ENCODE measurements at places on chromosomes 11 and 22.

DNA sequence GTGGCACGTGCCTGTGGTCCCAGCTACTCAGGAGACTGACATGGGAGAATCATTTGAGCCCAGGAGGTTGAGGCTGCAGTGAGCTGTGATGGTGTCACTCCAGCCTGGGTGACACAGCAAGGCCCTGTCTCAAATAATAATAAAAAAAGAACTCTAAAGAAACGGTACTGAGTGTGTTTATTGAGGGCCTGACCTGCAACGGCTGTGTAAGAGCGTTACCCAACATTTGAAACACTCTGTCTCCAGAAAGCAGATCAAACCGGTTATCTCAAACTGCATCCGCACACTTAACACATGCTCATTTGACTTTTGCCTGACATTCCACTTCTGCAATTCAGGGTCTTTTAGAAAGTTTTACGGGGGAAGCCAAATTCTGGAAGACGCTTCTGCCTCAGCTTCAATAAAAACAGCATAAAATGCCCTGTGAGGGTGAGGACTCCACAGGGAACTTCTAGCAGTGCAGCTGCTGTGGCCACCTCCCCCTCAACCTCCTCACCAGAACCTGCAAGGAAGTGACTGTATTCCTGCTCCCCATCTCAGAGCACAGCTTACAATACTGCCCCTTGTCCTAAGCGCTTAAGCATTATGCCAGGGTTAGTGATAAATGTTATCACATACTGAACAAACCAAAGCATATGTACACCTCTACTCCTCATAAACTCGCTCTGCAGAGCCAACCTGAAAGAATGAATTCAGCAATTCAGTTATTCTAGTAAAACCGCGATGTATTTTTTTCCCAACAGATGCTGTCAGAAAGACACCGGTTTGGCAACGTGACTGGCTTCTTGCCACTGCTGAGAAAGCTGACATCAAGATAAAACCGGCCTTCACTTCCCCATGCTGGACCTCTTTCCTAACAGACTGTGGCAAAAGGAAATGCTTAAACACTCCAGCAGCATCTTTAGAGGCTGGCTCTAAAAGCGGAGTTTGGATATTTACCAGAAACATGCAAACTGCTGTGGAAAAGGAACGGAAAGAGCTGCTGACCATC lies 52.2 kb downstream of the PRDM10 start:
- no peak for DNase-seq

DNA sequence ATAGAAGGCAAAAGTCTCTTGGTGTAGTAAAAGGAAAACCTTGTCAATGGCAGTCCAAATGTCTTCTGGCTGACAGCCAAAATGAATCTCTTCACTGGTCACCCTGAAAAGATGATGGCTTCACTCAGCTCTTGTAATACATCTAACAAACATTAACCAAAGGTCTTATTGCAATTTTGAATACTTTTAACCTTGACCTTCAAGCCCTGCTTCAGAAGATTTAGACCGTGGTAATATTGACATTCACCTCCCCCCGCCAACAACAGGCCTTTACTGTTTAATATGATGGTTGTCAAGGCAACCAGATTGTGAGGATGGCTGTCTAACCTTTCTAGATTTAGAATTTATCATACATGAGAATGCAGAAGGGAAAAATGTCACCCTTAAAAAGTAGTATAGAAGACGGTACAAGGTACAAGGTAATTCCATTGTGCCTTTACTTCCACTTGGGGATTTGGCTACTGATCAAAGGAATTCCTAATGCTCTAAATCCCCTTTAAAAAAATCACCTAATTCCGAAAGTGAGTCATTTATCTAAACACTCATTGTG lies 342.3 kb downstream of the LARGE1 start:
- DNase-seq: no peak

DNA sequence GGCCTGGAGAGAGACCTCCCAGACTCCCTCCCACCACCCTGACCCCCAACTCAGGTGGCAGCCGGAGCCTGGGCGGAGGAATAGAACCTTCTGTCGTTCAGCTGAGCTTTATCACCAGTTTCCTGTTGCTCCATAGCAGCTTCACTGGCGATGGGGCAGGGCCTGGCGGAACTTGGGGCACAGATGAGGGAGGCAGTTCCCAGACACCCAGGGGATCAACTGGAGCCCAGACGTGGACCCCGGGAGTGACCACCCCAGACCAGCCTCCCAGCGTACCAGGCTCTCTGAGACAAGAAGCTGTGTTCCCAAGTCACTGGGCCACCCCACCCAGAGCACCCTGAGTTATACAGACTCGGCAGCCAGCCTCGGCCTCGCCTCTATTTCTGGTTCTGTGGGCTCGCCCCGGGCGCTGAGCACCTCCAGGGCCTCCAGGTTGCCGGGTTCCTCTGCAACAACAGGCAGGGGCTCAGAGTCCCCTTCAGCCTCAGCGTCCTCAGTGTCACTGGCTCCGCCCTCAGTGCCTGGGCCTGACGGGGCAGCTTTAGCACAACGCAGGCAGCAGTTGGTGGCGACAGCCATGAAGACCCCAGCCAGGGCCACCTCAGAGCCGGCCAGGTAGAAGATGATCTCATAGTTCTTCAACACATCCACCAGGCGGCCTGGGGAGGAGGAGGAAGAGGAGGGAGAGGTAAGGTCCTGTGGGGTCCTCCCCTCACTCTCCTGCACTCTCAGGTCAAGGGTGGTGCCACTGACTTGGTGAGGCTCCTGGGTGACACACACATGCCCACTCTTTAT lies 5.7 kb downstream of the SLC16A8 start:
- no peak for DNase-seq

DNA sequence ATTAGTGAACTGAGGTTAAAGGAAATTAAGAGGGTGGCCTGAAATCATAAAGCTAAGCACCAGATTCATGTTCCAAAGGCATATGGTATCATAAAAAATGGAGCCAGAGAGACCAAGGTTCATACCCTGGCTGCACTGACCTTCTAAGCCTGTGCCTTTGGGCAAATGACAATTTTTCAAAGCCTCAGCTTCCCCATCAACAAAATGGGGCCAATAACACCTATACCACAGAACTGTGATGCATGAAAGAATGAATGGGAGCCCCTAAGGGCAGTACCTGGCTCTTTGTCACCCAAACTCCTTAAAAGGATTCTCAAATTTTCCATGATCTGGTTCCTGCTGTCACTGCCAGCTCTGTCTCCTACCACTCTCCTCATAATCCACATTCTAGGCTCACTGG lies 72.5 kb downstream of the RAB30 start:
- DNase-seq: no peak
